MCF 10A (cell line): ENCODE measurements at places on chromosomes 11 and 22. TPM values are rescaled to one million over a fixed set of nuclear protein-coding genes. Genes with fewer than 3 reads are reported as not detected.
A peak's percentile ranks its signal among the peaks of the same experiment; 100 is the strongest.

DNA sequence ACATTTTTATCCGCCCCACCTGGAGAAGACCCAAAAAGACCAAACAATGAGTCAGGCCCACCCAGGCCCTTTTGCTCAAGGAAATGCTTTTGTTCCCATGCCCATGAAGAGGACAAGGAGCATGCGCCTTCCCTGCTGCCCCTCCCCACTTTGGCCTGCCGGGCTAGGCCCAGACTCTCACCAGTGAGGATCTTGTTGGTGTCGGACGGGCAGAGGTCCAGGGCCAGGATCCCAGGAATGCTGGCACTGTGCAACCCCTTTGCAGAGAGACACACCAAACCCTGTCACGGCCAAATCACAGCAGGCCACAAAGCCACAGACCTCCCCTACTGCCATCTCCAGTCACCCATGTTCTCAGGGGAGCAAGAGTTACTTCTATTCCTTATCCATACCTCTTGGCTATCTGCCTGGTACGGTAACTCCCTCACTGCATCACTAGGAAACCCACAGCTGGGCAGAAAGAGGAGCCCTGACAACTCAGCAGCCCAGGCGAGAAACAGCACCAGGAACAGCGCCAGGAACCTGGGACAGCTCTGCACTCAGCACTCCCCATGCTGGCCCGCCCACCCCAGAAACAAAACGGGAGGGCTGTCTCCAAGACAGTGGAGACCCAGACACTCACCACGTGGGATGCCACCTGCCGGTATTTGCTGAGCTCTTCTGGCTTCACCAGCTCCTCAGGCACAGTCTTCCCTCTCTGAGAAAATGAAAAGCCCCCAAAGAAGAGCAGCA, 5.5 kb downstream of the PRPF19 start:
- no peak for DNase-seq

ZP1 gene
- not detected in 2 replicates for total RNA-seq

TREH gene
- not detected in 2 replicates for total RNA-seq

DNA sequence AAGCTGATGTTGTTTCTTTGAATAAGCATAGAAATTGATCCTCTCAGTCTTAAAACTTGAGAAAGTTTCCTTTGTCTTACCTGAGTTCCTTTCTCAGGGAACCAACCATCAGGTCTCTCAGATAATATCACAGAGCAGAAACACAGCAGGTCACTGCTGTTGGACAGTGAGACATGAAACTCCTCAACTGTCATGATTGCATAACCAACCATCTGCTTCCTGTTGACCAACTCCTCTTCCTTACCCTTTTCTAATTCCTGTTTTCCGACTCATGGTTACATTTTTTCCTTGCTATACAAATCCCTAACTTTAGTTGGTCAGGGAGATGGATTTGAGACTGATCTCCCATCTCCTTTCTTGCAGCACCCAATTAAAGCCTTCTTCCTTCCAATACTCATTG, 845.3 kb downstream of the FAM181B start:
- no peak for DNase-seq

DNA sequence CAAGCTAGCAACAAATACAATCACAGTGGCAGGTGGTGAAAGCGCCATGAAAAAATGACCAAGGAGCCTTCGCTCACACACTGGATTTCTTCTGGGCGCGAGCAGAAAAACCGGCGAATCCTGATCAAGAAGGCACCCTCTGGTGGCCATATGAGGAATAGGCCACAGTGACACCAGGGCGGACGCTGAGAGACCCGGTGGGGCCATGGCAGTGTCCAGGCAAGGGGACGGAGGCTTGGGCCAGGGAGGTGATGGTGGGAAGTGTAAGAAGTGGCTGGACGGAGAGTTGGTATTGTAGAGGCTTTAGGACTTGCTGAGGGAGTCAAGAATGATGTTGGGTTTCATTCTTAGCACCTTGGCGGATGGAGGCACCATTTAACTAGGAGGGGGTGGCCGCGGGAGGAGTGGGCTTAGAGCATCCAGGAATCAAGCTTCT, 16.9 kb upstream of the RAC2 start:
- DNase-seq = peak; percentile 68

DNA sequence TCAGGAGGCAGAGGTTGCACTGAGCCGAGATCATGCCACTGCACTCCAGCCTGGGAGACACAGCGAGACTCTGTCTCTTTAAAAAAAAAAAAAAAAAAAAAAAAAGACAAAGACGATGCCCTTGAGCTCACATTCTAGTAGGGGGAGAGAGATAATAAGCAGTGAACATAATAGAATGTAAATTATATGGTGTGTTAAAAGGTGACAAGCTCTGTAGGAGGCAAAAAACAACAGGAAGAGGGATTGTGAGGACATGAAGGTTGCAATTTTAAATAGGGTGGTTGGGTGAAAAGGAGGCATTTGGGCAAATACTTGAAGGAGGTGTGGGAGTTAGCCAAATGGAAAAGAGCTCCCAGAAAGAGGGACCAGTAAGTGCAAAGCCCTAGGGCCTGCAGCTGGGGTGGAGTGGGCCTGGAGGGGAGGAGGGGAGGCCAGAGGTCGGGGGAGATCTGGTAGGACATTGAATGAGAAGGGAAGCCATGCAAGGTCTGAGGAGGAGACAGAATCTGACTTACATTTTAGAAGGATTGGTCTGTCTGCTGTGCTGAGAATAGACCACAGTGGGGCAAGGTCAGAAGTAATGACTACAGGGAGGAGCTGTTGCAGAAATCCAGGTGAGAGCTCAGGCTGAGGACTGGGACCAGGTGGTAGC, 26.6 kb downstream of the P2RY2 start:
- DNase-seq = no peak

MPEG1 gene
- not detected in 2 replicates for total RNA-seq

APOL5 gene
- not detected in 2 replicates for total RNA-seq

DNA sequence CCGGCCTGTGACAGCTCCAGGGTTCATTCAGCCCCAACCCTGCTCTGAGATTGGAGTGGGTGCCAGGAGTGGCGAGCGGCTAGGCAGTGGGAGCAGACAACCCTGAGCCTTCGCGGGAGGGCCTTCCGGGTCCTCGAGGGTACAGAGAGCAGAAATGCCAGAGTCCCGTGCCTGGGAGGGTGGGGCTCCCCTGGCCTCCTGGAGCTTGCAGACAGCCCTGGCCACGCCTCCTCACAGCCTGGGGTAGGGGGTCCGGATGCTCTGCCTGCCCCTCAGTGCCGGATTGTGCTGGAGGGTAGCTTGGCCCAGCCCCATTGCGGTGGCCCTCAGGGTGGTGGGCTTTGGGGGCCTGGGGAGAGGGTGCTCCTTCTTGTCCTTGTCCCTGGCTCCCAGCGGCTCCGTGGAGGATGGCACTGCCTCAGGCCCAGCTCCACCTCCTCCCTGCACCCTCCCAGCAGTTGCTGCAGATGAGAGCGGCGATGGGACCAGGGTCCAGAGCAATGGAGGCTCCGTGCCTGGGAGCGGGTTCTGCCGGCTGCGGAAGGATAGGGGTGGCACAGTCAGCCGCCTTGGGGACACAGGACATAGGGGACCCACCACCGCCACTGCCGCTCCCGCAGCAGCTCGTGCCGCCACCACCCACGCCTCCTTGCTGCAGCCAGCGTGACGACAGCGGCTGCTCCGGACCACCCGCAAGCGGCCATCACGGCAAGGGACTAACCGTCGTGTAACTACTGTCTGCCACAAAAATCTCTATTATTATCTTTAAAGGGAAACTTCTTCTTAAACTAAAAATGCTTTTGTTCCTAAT, 34.9 kb upstream of the OR10G7 start:
- no peak for DNase-seq

DNA sequence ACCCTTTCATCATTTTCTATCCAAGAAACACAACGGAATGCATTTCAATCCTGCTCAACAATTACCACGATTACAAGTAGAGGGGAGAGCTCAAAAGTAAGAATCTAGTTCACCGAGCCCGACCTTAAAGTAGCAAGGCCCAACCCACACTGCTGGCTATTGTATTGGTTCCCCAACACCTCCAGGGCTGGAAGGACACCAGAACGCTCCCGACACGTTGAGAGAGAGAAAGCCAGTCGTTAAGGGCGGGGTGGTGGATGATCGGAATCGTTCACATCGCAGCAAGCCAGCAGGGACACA, 690 bp downstream of the CKAP5 start:
- no peak for DNase-seq

GRCh38 chr22:30667494-30668385, at the start of gene DUSP18:
TSS of gene DUSP18 (minus strand) at chr22:30667875. CDS start at chr22:30664003, 3,872 bp downstream.
- peak; percentile 90 for DNase-seq

MMP10 gene
- total RNA-seq = 0.29 and 0.75 TPM in 2 replicates

PRR33 gene
- total RNA-seq = not detected in 2 replicates

PATE4 gene
- total RNA-seq = not detected in 2 replicates

GRCh38 chr11:19332476-19332875, 91.7 kb upstream of the E2F8 start:
- DNase-seq = no peak

GRCh38 chr22:39873965-39874364, 19.6 kb downstream of the ENTHD1 start:
- no peak for DNase-seq

DNA sequence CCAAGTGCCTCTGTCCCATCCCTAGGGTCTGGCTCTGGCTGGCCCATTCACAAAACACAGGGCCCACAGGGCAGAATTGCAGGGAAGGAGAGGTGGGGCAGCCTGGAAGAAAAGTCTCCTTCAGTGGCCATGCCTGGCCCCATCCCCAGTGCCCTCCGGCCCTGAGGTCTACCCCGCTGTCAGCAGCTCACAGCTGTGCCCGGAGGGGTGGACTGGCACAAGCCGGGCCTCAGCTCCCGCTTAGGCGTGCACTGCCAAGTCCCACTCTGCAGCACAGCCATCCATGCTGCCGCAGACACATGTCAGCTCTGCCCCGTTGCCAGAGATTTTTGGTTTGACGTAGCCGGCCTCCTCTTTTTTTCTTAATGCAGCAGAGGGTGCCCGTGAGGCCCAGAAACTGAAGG, 3.9 kb upstream of the SCN2B start:
- DNase-seq = no peak

- peak; percentile 20 for DNase-seq
Observed at GRCh38 chr11:117064275-117064674, 34.0 kb downstream of the SIK3 start.

GRCh38 chr11:116461789-116462188, 311.0 kb downstream of the BUD13 start:
- no peak for DNase-seq

DNA sequence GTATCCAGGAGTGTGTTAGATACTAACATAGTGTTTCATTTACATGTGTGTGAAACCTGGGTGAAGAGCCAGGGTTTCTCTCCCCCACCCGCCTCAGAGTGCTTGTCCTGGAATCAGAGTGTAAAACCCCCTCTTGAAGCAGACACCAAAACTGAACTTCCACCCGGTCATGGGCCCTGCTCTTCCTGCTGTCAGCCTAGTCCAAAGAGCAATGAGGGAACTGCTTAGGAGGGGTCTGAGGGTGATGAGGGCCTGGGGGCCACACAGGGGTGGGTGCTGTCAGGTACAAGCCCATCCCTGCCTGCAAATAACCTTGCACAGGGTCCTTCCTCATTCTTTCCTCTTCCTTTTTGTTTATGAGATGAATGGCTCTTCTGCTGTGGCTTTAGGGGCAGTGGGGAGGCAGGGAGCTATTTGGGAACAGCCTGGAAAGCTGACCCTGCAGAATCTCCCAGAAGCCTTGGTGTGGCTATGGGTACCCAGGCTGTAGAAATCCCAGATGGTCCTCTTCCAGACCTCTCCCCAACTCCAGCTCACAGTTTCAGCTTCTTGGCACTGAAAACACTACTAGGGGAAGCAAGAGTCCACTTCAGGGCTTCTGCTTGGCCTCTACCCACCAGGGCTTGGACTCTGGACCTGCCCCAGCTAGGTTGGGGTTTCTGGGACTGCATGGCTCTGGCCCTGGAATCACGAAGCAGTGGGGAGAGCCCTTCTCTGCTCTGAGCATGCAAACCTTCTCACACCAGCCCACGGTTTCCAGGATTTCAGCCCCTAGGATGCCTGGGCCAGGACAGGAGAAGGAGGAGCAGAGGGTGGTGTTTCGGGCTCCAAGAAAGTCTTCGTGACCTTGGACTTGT, 8.5 kb downstream of the BATF2 start:
- DNase-seq = no peak

YAP1 gene
- 139 and 158 TPM in 2 replicates for total RNA-seq

CCDC188 gene
- total RNA-seq = 0.70 and 0.93 TPM in 2 replicates

GRCh38 chr11:20118209-20118608, 42.1 kb downstream of the DBX1 start:
- no peak for DNase-seq

GRCh38 chr11:117319214-117319840, 3.3 kb upstream of the BACE1 start:
- peak; percentile 61 for DNase-seq

DNA sequence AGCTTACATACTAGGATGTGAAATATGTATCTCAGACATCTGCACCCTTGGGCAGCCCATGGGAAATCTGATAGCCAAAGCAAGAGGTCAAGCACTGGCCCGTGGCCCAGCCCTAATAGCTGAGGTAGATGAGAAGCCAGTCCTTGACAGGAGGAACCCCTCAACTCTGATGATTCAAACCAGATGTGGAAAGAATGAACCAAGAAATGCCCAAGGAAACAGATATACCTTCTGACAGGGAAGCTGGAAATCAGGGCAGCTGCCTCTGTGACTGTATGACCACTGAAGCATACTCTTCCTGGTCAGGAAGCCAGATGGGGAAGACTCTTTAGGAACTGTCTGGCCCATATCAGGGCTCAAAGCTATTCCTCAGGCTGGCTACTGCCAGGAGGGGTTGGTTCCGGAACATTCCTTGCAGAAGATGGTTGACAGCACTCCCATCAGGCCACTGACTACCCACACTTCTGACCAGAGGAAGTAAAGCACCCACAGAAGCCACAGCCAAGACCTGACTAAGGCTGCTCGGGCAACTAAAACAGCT, 124.2 kb downstream of the SWAP70 start:
- no peak for DNase-seq

- DNase-seq = no peak
Observed at GRCh38 chr11:70628176-70628854, 230.0 kb downstream of the CTTN start.

GRCh38 chr22:44664149-44664548, 37.9 kb upstream of the PRR5 start:
- no peak for DNase-seq

DNA sequence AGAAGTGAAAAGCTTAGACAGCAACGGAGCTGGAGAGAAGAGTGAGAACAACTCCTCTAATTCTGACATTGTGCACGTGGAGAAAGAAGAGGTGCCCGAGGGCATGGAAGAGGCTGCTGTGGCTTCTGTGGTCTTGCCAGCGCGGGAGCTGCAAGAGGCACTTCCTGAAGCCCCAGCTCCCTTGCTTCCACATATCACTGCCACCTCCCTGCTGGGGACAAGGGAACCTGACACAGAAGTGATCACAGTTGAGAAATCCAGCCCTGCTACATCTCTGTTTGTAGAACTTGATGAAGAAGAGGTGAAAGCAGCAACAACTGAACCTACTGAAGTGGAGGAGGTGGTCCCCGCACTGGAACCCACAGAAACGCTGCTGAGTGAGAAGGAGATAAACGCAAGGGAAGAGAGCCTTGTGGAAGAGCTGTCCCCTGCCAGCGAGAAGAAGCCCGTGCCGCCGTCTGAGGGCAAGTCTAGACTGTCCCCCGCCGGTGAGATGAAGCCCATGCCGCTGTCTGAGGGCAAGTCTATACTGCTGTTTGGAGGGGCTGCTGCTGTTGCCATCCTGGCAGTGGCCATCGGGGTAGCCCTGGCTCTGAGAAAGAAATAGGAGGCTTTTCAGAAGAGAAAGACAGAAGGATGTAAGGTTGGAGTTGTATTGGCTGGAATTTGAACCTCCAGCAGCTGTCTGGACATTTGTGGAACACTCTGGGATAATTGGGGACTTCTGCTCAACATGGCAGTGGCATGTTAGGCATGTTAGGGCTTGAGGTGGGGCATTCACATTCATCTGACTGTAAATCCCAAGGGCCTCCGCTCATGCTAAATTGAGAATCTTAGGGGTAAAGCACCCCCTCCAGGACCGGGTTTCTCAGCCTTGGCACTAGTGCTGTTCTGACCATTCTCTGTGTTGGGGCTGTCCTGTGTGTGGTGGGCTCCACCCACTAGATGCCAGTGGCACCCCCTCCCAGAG, 47.1 kb downstream of the BID start:
- DNase-seq = no peak
